ENCODE measurements at places on chromosomes 4 and X.

DNA sequence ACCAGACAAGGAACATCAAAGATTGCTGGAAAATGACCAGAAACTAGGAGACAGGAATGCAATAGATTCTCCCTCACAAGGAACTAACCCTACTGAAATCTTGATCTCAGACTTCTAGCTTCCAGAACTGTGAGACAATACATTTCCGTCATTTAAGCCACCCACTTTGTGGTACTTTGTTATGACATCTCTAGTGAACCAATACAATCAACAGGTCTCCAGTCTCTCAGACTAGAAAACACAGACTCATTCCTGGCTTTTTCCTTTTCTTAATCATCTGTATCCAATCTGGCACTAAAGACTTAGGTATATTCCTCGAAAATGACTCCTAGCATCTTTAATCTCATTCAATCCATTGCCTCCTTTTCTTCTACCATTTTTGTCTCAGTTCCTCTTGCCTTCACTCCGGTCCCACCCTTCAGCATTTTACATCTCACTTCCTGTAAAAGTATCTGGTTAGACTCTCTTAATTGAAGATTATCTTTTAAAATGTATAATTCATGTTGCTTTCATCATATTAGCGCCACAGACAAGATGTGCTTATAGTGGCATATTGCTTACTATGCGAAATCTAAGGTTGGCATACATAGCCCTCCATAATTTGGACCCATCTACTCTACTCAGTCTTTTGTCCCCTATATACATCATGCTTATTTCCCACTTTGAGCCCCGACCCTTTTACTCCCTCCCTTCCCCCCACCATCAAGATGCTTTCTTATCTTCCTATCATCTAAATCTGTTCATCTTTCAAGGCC, 250.0 kb downstream of the ENOX2 start:
- no peak for DNase-seq

GRCh38 chr4:77190053-77190452, 33.0 kb downstream of the CCNG2 start:
- DNase-seq, result no peak

DNA sequence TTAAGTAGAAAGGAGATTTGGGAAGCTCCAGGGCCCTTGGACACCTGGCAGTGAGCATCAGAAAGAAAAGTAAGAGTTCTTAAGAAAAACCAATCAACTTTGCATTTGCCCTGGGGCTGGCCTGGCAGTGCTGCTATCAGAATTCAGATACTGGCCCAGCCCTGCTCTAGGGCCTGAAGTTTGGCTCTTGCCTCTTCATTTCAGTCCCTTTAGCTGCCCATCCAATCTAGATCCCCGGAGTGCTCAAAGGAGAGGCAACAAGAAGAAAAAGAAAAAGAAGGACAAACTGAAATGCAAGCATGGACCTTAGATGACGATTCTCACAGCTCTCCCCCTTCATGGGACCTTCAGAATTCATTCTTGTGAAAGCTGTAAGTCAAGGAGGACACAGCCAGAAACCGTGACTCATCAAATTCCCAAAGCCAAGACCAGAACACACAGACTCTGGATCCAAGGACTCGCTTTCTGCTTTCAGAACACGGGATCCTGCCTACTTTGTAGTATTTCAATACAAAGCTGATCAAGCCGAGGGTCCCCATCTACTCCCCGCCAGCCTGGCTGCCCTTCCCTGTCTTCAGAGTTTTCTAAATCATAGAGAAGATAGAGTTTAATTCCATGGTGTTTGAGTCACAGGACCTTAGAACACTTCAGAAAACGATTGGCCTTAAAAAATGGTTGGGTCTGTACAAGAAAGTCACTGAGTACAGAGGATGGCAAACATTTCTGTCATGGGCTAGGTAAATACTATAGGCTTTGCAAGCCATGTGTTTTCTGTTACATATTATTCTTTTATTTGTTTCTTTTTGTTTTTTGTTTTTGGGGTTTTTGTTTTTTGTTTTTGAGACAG, 103.7 kb downstream of the RBM47 start:
- DNase-seq, result no peak

DNA sequence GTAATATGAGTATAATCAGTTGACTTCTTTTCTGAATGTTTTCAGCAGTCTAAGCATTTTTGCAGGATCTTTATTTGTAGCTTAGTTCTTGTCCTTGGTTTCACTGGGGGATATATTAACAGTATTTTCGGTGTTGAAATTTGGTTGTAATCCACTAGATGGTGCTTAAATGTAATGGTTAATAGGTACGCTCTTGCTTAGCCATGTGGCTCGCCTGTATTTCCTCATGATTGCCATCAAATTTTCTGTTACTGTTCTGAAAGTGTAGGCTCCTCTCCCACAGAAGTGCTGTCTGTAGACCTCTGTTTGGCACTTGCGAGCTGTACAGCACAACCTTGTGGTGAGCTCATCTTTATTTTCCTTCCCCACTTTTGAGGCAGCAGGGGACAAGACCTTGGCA, 3.9 kb upstream of the FAAH2 start:
- DNase-seq, result no peak

DNA sequence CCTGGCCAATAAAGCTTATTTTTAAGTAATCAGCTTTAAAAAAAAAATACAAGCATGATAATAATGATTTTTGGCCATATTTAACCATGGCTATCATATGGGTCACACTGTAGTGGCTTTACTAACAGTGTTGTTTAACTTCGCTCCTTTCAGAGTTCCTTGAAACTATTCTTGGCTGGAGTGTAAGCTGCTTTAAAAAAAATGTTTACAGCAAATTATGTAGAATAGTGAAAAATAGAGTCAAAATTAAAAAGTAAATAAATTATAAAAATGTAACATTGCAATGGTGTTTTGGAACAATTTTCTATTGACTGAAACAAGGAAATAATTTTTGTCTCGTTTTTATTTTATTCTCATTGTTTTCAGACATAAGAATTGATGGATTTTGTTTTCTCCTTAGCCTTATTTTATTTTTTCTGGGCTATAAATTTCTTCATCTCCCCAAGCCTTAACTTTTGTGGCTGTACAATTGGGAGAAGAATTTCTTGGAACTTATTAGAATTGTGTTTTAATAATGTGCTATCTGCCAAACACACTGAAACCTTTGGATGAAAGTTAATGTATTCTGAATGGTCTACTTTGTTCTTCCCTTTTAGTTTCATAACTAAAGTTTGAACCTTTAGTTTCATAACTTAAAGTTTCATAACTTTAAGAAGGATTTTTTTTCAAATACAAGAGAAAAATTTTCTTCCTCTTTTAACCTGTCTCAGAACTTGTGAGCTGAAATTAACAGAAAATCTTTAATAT, 182.0 kb downstream of the ARHGAP24 start:
- no peak for DNase-seq

GRCh38 chr4:64341711-64342110, 67.5 kb downstream of the TECRL start:
- DNase-seq, result no peak

DNA sequence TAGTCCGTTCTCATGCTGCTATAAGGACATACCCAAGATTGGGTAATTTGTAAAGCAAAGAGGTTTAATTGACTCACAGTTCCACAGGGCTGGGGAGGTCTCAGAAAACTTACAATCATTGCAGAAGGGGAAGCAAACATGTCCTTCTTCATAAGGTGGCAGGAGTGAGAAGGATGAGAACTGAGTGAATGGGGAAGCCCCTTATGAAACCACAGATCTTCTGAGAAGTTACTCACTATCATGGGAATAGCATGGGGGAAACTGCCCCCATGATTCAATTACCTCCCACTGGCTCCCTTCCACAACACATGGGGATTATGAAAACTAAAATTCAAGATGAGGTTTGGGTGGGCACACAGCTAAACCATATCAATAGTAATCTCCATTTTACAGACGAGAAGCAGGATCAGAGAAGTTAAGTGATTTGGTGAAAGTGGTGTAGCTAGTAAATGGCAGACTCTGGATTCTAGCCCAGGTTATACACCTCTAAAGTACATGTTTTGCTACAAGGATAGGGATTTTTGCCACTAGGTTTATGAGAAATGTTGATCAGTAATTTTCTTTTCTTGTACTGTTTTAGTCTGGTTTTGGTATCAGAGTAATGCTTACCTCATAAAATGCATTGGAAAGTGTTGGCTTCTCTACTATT, 47.3 kb upstream of the C1GALT1C1 start:
- DNase-seq, result no peak

DNA sequence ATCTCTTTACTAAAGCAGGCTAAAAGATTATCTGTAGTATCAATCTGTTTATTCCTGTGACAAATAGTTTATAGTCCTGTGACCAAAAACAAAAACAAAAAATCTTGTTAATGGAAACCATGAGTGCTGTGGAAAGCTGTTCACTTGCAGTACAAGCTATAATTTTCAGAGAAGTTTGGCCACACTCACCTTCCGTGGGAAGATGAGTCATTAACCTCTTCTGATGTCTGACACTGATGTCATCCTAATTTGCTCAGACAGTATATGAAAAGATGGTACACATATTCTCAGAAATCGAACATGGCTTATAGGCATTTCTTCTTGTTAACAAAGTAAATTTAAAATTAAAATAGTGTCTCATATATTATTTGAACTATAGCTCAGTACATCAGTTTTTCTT, 19.9 kb upstream of the ENPP6 start:
- no peak for DNase-seq

- DNase-seq, result no peak
These were observed 18.9 kb upstream of the GPR101 start for GRCh38 chrX:137052643-137053235.

DNA sequence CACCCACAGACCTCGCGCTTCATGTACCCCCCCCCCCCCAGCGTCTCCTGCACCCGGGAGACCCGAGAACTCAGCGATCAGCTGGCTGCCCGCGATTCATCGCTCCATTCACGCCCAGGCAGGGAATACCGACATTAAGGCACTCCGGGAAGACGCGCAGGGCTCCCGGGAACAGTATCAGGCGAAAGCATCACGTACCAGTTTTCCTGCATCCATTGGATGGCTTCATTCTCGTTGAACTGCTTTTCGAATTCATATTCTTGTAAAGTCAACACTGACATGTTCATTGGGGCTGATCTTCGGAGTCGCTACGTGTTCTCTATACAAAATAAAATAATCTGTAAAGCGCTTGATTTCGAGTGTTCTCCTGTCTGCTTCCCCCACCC, 373 bp downstream of the ELOVL6 start:
- no peak for DNase-seq

DNA sequence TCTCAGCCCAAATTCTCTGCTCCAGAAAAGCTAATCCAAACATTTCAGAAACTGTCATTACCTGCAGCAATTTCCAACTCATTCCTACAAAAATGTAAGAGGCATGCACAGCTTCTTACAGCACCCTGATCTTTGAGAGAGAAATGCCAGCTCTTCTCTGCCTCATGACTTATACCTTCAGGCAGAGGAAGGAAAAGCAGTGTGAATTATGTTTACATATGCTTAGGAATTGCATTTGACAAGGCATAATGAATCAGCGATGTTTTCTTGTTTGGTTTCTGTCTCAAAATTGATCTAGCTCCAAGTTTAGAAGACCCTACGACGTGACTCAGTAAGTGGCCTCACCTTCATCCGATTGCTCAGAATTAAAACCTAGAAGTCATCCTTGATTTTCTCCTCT, 21.8 kb upstream of the AGA start:
- no peak for DNase-seq

DNA sequence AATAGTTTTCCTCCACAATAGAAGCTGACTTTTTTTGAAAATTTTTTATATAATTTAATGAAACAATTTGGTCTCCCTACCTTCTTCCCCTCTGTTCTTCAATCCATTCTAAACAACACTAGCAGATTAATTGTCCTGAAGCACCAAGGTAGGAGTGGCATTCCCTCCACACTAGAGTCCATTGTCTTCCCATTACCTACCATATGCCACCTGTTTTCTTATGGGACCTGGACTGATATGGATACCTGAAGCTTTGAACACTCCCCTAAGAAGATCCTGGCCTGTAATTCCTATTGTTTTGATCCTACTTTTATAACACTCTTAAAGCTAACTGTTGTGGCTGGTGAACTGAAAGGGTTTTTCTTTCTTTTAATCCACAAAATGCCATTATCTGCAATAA, 92.0 kb downstream of the APBB2 start:
- no peak for DNase-seq

GRCh38 chr4:53059871-53060270, 197.8 kb downstream of the RASL11B start:
- DNase-seq, result no peak

DNA sequence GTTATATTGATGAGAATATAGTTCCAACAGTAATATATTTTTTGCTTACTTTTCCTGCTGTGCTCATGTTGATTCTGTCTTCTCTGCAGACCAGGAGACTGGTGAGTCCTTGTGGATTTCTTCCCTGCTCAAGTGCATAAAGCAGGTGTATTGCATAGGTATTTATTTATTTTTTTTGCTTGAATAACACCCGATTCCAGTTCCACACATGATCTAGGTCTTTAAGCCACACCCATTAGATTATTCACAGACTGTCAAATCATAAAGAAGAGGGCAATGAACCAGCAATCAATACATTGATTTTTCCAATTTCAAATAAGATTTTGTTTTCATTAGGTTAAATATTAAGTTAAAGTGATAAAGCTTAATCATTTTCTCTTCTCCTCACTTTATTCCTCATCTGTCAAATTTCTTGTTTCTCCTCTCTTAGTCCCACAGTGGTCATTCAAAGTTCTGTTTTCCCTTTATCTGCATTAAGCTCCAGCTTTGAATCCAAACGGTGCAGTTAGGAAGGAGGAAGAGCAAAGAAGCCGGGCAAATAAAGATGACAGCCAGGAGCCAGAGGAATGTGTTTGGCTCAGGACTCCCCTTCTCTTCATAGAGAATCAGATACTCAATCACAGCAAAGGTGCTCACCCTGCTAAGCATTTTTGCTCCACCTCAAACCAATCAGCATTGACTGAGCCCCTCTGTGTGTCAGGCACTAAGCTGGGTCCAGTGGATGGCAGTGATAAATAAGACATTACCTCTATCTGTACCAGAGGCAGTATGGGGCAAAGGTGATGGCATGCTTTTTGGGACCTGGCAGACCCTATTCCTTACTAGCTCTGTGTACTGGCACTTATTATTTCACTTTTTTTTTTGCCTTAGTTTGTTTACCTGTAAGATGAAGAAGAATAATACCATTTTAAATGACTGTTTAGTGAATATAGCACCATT, at the start of gene ADH1A:
TSS of gene ADH1A (minus strand) at position 138 of the 939 bp plus-strand sequence. CDS start at position 67, 71 bp downstream.
- no peak for DNase-seq

DNA sequence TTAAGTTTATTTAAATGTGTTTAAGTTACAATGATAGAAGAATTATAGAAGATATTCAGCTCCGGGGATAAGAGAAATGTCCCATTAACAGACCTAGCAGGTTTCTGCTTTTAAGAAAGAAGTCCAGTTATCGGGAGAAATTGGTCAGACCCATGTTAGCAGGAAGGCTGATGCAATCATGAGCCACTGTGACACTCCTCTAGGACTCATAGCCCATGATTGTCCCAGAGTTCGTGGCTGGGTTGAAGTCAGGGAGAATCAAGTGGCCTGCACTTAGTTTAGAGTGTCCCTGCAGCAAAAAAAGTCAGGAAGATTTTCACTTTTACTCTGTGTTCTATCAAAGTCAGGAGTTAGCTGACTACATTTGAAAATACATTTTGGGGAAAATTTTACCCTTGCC, 72.0 kb downstream of the TMEM144 start:
- no peak for DNase-seq

DNA sequence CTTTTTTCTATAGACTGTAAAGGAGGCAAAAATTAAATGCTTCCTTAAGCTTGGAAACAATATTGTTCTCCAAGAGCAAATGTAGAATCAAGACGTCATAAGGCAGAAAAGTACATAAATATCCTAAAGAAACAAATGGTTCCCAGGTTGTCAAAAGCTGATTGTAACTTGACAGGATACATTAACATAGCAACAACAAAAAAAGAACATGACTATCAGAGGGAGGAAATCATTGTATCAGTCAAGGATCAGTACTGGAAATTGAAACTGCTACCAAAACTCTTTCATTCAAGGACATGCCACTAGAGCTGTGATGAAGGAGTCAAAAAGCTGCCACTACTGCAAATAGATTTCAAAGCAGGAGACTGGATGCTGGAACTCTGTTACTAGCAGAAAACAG, 168.3 kb downstream of the BTC start:
- no peak for DNase-seq
